SK-N-SH (cell line): ENCODE measurements at places on chromosomes 7 and 10. TPM values are rescaled to one million over a fixed set of nuclear protein-coding genes. Genes with fewer than 3 reads are reported as not detected.

The LRRC17 gene
- 101 and 138 TPM in 2 replicates for polyA plus RNA-seq

The SLC16A9 gene
- polyA plus RNA-seq: 4.7 and 6.7 TPM in 2 replicates

- no peak for DNase-seq
These were observed 28.9 kb upstream of the DNMBP start for GRCh38 chr10:100038561-100039071.

- DNase-seq: no peak
These were observed 59.8 kb downstream of the PTEN start for GRCh38 chr10:87923233-87923632.

DNA sequence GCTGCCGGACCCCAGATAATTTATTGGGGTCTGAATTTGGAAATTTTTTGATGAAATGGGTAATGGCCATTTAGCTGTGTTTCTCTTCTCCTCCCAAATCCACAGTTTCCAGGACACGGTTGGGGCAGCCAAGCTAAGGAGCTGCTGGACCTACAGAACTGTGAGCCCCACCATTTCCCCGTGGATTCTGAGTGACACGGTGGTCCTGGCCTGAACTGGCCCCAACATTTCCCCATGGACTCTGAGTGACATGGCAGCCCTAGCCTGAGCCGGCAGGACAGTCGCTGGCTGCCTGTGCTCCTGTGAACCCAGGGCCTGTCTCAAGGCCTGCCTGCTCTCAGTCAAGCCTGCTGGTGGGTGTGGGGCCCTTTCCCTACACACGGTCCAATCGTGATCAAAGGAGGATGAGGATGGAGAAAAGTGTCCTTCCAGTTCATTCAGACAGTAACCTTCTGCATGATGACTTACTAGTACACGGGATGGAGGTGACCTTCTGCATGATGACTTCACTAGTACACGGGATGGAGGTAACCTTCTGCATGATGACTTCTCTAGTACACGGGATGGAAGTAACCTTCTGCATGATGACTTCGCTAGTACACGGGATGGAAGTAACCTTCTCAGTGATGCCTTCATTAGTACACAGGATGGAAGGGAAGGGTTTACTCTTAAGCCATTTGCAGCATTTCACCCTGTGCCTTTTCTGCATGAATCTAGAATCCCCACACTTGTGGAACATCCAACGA lies 359.9 kb downstream of the GLRX3 start:
- DNase-seq: no peak

DNA sequence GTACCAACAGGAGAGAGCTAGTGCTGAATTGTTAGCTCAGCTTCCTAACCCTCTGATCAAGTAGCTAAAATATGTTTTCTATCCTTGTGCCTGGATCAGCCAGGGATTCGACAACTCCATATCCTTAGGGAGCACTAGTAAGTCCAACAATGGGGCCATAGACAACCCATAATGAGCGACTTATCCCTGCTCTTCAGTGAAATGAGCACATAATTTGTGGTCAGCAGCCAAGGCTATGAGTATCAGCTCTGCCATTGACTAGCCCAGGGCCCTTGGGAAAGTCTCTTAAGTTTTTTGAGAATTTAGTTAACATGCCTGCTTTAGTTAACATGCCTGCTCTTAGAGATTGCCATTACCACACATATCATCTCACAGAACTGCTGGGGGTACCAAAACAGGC lies 39.3 kb downstream of the COL1A2 start:
- no peak for DNase-seq

DNA sequence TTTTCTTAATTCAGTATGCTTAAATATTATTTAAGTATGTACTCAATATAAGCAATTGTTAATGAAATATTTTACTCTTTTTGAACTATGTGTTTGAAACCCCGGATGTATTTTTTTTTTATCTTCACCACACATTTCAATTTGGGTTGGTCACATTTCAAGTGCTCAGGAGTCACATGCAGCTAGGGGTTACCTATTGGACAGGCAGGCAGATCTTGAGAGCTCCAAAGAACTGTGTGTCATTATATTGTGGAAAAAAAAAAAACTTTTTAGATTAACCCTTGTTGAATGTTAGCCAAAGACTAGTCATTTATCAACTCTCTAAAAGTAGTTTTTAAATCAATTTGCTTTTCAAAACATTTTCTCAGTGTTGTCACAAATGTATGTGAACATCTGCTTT lies 37.2 kb downstream of the IKZF1 start:
- no peak for DNase-seq

GRCh38 chr10:95243318-95243617 lies 47.5 kb downstream of the PDLIM1 start:
- DNase-seq: no peak
